SK-MEL-5 (cell line): ENCODE measurements at places on chromosomes 4 and X. TPM values are rescaled to one million over a fixed set of nuclear protein-coding genes. Genes with fewer than 3 reads are reported as not detected.

Gene ANXA10
- total RNA-seq = not detected in 2 replicates

Gene UGT2A3
- not detected in 2 replicates for total RNA-seq

- DNase-seq = no peak
Observed at GRCh38 chrX:100410901-100411801, 1.1 kb upstream of the PCDH19 start.

- no peak for DNase-seq
Observed at GRCh38 chrX:121869876-121870477, 822.6 kb downstream of the GLUD2 start.

Gene MTMR8
- total RNA-seq = 1.6 and 3.4 TPM in 2 replicates

Gene PRPS1
- total RNA-seq = 39.8 and 39.9 TPM in 2 replicates

Gene IL3RA
- total RNA-seq = 0.26 TPM in 1 of 2 replicates, not detected in the other

DNA sequence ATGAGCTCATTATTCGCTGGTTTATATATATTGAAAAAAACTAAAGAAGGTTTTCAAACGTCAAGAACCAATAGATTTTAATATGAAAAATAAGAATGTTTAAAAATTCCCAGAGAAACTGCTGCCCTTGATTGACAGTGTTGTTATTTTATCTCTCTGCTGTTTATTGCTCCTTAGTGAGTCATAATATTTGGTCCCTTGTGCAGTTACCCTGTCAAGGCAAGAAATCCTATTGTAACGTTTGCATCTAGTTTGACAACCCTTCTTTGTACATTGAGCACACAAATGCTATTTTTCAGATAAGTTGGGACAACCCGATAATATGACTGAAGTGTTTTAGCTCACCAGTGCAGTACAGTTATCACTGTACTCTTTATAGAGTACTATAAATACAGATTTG, 349.4 kb downstream of the CCSER1 start:
- no peak for DNase-seq

DNA sequence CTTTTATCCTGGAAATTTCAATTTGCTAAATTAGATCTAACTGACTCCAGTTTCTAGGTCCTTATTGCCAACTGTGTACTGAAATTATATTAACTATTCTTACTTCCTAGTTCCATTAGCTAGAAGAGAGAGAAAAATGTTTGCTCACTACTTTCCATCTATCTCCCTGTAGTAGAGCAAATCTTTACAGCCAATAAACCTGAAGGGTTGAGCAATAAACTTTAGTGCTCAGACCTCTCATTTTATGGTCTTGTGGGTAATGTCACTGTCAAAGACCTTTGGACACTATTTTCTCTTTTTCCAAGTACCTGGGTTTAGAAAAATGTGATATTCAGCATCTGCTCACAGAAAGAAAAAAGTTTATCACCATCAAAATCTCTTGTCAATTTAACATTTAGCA, 237.5 kb upstream of the GEMIN8 start:
- DNase-seq = no peak

- no peak for DNase-seq
Observed at GRCh38 chrX:145848448-145848847, 30.8 kb downstream of the SLITRK2 start.

DNA sequence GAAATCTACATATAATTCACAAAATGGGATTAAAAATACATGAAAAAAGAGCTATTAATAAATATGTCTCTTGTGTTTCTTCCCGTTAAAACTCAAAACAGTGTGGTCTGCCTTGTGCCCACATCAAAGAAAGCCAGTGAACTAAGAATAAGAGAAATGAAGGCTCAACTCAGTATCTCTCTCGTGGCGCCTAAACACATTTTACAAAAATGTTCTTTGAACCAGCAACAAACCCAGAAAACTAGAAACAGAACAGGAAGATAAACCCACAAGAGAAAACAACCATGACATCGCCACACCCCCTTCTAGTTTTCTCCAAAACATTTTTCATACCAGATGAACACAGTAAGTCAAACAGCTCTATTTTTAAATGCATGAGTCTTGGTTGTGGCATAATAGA, 130.1 kb downstream of the DCHS2 start:
- no peak for DNase-seq

Gene PDLIM5
- total RNA-seq = 21.2 and 25.4 TPM in 2 replicates

Gene PFKFB1
- not detected in 2 replicates for total RNA-seq

Gene ADAM29
- not detected in 2 replicates for total RNA-seq

DNA sequence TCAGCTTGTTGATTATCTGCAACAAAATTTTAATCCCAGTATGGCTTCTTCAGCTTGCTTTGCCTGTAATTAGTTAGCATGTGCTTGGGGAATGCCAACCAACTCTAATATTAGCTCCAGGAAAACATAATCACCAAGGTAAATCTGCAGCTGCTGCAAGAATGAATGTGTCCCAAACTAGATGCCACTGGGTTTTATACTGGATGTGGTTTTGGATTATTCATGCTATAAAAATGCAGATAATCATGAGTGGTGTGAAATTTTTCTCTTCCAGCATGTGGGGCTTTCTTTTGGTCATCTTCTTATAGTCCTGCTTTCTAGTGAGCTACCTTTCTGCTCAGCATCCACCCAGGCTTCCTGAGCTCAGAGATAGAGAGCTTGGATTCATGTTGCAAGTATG, 295.9 kb upstream of the CASK start:
- no peak for DNase-seq

Gene CPE
- 0.29 and 2.0 TPM in 2 replicates for total RNA-seq

- no peak for DNase-seq
Observed at GRCh38 chrX:19064175-19064574, 58.1 kb downstream of the ADGRG2 start.

DNA sequence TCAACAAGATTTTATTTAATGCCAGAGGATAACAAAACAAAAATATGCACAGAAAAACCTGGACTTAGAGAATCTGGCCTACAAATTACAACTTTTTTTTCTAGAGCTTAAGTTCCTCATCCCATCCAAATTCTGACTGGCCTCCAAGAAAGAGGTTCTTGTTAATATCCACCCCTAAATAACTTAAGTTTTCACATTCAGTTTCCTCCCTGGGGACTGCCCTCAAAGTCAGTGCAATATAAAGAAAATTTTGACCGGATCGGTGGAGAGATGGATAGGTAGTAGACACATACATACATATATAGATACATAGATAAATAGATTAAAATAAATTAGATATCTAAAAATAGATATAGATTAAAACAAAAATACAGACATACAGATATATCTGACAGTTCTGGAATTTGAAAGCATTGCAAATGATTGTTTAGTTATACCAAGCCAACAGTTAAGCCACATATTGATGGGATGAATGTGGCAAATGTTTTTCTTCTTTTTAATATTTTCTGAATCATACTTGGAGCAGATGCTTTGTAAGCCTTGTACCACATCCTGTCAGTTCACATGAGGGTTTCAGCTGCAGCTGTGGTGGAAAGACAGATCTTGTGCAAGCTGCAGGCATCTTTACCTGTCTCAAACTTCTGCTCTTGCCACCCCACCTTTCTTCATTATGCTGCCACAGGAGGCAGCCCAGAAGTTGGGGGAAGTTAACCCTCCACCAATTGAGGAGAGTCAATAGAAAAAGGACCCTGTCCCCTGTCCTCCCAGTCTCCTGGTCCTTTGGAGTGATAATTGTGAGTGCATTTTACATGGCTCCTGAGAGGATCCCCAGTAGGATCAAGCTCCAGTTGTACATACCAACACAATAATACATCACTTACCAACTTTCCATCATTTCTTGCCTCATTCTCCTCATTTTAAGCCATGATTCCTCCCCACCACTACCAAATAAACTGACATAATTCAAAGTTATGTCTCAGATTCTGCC, 58.5 kb upstream of the PRDM8 start:
- DNase-seq = no peak

DNA sequence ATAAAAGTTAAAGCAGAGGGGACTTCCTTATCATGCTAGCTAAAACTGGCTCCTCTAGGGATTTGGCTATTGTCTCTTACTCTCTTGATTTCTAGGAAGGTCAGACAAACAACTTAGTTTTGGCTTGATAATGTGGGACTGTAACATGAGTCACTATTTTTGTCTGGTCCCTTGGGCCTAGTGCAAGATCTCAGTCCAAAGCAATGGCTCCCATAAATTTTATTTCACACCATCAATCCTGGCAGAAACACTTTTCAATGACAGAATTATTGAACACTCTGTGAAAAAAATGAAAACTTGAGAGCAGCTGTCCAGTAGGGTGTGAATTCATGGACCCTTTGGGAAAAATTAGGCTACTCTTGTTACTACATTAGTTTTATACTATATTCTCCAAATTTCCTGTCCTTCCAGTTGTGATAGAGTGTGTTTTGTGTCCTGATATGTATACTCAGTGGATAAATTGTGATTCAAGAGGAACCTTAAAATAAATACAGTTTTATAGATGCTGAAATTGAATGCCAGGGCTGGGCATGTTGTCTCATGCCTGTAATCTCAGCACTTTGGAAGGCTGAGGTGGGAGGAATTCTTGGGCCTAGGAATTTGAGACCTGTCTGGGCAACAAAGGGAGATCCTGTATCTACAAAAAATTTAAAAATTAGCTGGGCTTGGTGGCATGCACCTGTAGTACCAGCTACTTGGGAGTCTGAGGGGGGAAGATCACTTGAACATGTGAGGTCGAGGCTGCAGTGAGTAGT, 10.8 kb upstream of the SNCA start:
- DNase-seq = no peak

DNA sequence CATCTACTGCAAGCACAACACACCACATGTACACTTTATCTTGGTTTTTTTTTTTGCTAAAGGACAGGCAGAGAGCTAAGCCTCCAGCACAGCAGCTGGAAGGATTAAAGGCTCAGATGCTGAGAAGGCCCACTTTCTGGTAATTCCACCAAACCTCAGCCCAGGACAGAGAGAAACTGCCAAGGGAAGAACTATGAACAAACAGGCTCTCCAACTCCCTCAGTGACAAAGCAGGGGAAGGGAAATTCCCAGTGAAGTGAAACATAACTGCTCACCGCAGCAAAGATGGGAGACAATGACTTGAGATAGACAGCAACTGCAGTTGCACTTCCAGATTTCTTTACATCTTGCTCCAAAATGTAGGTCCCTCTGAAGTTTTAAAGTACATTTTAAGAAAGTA, 4.8 kb downstream of the PROM1 start:
- DNase-seq = no peak

Gene ASB11
- total RNA-seq = 3.5 TPM in 2 replicates

- no peak for DNase-seq
Observed at GRCh38 chrX:40268188-40268520, 170.4 kb upstream of the BCOR start.

DNA sequence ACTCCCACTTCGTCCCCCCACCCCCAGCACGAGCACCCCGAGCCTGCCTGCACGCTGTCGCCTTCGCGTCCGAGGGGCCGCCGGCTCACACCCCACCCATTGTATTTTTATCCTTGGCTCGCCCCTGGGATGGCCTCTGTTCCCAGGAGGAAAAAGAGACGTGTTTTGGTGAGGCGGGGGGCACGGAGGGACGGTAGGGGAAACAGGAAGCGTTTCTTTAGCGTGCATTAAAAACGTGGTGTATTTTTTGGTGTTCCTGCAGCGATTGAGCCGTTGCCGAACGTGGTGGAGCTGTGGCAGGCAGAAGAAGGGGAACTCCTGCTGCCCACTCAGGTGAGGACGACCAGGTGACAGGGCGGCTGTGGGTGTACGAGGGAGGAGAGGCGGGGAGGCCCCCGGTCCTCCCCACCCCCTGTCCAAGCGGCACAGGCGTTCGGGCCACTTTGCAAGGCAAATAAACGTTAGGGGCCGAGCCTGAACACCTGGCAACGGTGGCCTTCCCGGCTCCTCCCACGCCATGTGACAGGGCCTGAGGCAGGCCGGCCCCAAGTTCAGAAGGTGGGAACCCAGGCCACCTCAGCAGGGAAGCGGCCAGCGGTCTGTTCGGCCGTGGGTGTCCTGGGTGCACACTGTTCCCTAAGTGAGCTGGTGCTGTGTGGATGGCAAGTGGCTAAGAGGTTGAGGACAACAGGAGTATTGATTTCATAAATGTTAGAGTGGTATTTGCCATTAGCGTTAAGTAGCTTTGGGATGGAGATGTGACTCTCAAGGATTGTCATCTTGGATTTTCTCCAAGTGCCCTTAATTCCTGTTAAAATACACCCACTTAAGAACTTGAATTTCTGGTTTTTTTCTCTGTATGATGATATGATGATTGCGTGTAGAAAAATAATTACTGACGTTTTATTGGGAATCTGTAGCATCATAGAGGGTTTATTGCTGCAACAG, 1.1 kb downstream of the TMEM131L start:
- DNase-seq = no peak

GRCh38 chr4:67133162-67133561, 412.1 kb downstream of the CENPC start:
- DNase-seq = no peak

Gene FAM133A
- total RNA-seq = 12.7 and 13.4 TPM in 2 replicates

Gene ZNF182
- total RNA-seq = 3.9 and 5.2 TPM in 2 replicates

DNA sequence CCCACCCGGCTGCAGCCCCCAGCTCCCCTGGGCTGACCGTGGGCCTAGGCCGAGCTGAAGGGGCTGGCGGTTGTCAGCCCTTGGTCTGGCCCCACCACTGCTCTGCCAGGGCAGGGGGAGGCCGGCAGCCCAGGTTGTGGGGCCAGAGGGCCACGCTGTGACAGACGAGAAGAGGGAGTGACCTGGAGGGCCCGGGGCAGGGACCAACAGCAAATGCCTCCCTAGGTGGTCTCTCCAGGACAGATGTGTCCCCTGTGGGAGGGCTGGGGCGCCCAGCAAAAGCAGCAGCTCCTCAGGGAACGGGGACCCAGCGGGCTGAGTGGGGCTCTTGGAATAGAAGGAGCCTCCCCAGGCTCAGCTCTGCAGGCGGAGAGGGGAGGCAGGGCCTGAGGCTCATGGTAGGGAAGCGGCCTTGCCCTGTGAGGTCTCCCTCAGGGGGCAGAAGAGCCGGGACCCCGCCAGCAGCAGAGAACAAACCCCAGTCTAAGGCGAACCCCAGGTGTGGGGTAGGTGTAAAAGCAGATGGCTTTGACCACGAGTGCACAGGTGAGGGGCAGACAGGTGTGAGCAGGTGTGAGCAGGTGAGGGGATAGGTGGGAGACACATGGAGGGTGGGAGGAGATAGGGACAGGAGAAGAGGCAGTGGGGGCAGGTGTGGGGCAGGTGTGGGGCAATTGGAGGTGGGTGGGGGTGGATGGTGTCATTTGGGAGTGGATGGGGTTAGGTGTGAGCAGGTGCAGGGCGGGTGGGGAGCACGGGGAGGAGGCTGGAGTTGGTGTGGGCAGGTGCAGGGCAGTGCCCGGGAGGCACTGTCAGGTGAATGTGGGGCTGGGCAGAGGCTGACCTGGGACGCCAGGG, 34.1 kb upstream of the SPON2 start:
- no peak for DNase-seq

Gene FAM9B
- 0.11 and 0.13 TPM in 2 replicates for total RNA-seq

GRCh38 chr4:47814618-47815295, 23.1 kb downstream of the CORIN start:
- no peak for DNase-seq

Gene KLKB1
- 0.16 TPM in 1 of 2 replicates, not detected in the other for total RNA-seq

Gene RNF212
- total RNA-seq = not detected in 2 replicates

- DNase-seq = no peak
Observed at GRCh38 chr4:27272217-27272616, 411.6 kb downstream of the STIM2 start.

DNA sequence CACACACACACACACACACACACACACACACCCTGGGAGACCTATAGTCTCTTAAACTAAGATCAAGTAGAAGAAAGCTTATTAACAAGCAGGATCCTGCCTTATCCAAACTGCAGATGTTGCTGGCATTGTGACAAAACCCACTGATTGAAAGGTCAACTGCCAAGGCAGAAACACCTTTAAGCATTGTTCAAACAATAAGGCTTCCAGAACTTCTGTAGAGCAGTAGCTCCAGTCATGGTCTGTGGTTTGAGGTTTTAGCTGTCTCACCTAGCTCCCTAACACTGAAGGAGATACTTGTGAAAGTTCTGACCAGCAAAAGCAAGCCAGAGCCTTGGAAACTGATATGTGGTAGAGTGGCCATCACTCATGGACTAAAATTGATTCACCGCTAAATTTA, 59.8 kb downstream of the PTCHD1 start:
- DNase-seq = no peak

Gene NDP
- not detected in 2 replicates for total RNA-seq
